ENCODE measurements at places on chromosomes 1 and 21.

- peak; percentile 38 for DNase-seq
Observed at GRCh38 chr1:165144757-165145397, 211.6 kb downstream of the LMX1A start.

- DNase-seq, result no peak
Observed at GRCh38 chr1:198669023-198669698, 30.3 kb downstream of the PTPRC start.

- DNase-seq, result no peak
Observed at GRCh38 chr1:156406251-156406650, 37.2 kb downstream of the RHBG start.

GRCh38 chr1:53608071-53608470 is 130.9 kb downstream of the GLIS1 start:
- no peak for DNase-seq

DNA sequence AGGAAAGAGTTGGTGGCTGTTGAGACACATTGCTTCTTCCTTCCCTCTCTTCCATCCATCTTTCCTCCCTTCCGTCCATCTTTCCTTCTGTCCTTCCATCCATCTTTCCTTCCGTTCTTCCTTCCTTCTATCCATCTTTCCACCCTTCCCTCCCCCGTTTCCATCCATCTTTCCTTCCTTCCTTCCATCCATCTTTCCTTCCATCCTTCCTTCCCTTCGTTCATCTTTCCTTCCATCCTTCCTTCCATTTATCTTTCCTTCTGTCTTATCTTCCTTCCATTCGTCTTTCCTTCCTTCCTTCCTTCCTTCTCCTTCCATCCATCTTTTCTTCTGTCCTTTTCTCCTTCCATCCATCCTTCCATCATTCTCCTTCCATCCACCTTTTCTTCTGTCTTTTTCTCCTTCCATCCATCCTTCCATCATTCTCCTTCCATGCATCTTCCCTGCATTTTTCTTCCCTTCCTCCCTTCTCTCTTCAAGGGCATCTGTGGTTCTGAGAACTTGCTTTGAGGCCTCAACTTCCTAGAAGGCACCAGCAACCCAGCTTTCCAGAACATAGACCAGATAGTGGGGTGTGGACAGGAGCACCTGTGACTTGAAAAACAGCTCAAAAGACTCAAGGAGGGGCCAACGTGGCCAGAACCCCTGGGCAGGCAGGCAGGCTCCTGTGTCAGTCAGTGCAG is 48.9 kb upstream of the SELENON start:
- no peak for DNase-seq

- no peak for DNase-seq
Observed at GRCh38 chr1:156881663-156882062, 11.9 kb upstream of the PEAR1 start.

DNA sequence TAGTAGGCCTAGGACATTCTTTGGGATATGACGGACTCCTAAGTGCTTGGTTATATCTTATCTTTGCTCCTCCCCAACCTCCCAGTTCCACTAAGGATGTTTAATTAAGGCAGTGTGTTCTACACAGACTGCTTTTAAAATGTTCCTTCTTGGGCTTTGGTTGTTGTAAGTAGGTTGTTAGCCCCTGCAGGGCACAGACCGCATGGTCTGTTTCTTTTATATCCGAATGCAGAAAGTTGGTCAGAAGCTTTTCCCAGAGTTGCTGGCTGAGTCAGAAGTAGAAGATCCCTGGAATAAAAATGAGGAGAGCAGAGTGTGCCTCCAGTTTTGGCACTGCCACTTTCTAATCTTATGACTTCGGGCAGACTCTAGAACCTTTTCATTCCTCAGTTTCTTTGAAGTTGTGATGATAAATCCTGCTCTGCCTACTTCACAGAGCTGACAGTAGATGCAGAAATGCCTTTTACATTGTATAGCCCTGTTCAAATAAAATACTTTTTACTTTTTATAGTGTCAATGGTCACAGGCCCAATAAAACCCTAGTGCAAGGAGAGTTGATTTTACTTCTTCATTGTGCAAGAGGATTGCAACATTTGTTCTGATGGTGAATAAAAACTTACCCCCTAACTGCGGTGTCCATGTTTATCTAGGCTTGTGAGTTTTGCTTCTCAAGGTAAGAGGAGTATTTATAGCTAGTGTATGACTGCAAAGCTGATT is 18.4 kb downstream of the FMN2 start:
- no peak for DNase-seq

GRCh38 chr1:119806489-119806888 is 4.8 kb downstream of the REG4 start:
- no peak for DNase-seq

DNA sequence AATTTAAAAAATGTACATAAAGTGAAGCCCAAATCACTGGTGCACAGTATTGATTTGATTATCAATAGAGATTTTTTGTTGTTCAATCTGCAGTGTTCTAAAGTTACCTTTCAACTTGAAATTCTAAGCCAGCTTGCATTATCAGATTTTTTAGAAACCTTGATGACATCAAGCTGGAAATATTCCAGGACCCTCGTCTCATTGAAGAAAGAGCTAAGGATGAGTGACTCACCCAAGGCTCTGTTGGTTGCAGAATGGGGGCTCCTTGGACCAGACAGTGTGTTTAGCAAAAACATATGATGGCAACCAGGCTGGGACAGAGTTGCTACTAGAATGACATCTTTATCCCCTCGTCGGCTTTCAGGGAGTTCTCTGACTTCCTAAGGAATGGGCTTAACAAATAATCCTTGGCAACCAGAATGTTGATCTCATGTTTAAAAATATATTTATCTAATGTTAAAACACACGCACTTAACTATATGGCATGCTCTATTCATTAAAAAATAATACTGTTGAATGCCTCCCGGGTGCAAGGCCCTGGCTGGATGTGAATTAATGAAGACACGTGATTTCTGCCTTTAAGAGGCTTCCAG is 79.7 kb downstream of the RUNX3 start:
- no peak for DNase-seq

DNA sequence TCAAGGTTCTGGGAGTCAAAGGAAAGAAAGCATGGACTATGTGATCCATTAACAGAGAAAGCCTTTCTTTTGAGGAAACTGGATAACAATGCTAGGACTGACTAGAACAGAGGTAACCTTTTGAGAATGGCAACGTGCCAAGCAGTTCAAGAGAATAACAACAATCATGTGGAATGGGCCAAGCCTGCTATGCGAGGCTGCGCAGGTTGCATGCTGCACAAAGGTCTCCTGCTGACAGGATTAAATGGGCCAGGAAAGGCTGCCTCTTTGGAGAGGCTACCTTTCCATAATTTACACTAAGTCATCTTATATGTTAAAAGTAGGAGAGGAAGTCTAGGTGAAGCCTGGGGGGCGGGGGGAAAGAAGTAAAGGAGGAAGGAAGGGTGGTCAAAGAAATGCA is 5.8 kb downstream of the PCNX2 start:
- DNase-seq, result no peak

GRCh38 chr1:232974971-232975370 is 24.6 kb downstream of the NTPCR start:
- DNase-seq, result no peak

DNA sequence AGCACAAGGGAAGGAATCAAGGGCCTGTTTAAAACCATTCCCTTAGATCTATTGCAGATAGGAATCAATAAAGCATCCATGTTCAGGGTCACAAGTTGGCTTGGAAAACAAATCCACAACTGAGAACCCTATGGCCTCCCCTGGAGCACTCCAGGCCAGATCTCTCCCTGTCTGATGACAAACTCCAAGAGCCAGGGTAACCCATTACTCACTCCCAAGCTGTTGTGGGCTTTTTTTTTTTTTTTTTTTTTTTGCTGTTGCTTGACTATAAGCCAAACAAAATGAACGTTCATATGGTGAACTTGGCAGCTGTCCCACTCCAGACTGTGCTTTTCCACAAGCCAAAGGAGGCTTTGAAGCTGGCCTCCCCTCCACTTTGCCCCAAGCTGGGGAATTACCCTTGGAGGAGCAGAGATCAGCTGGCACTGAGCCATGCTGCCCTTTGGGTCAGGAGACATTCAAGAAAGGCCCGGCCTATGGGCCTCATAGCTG is 35.7 kb upstream of the VAV3 start:
- no peak for DNase-seq

GRCh38 chr1:239347776-239348175 is 38.6 kb upstream of the CHRM3 start:
- DNase-seq, result no peak

DNA sequence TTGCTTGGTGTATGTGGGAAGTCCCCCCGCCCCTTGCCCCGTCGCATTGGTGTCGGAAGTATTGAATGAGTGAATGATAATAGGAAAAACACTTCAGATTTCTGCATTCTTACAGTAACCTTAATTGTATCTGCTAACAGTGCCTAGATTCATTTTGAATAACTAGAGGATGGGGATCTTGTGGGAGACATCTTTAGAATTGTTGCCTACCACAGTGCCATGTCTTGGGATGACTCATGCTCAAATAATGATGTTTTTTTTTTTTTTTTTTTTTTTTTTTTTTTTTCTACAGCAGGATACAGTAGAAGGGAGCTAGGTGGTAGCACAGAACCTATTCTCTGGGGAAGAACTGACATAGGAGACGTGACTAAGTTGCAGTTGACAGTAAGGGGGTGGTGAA is 237.9 kb downstream of the USP25 start:
- no peak for DNase-seq

GRCh38 chr1:169261884-169262283 is 105.7 kb downstream of the NME7 start:
- DNase-seq, result no peak

DNA sequence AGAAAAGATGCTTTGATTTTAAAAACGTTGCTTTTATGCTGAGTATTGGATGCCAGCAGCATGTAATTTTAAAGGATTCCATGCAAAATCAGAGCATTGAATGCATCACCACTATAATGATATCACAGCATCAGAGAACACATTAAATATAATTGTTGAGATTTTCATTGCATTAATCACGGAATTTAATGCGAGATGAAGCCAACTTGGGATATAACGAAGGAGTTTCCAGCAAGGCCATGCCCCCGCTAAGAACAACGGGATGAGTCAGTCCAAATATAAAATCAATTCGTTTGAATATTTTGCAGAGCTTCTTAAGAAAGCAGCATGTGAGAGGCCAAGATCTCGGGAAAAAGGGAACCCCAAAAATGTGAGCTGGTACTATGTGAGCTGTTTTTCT is 423.4 kb upstream of the CHRM3 start:
- no peak for DNase-seq

GRCh38 chr1:167541003-167541402 is 12.6 kb downstream of the CREG1 start:
- DNase-seq, result no peak

GRCh38 chr1:160858097-160858496 is 4.6 kb downstream of the CD244 start:
- DNase-seq, result no peak

DNA sequence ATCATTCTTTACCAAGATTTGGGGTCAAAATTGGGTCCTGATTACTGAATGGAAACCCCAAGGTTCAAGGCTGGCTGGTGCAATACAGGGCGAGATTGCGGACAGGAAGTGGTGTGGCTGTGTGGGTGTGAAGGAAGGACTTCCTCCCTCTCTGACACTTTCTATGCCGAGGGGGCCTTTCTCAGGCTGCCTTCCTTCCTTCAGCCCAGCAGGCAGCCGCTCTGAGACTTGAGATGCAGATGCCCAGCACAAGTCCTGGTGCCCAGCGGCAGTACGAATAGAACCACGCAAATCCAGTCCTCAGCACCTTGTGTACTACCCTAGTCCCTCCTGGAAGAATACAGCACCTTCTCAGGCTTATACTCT is 16.3 kb downstream of the BATF3 start:
- no peak for DNase-seq

- DNase-seq, result no peak
Observed at GRCh38 chr1:166814611-166815010, 24.7 kb upstream of the POGK start.

DNA sequence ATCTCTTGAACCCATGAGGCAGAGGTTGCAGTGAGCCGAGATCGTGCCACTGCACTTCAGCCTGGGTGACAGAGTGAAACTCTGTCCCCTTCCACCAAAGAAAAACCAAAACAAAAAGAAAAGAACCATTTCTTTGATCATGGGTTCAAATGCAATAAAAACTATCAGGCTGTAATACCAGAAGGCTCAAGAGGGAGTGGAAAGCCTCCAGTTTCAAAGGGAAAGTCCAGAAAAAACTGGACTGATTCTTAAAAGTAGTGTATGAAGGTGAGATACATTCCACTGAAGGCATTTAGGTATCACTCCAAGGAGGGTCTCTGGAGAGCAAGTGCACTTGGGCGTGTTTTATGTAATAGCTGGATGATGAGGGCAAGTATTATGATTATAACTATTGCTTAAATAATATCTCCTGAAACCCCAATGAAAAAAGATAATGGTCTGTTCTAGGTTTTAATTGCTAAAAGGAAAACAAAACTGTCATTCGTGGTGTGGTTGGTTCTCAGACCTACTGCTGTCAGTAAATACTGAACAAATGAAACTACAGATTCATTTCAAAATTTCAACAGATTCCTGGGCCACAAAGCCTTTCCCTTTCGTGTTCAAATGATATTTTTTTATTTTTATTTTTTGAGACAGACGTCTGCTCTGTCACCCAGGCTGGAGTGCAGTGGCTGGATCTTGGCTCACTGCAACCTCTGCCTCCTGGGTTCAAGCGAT is 6.0 kb upstream of the CAMTA1 start:
- no peak for DNase-seq

GRCh38 chr1:39886757-39887231 is 3.5 kb upstream of the TRIT1 start:
- DNase-seq, result no peak

DNA sequence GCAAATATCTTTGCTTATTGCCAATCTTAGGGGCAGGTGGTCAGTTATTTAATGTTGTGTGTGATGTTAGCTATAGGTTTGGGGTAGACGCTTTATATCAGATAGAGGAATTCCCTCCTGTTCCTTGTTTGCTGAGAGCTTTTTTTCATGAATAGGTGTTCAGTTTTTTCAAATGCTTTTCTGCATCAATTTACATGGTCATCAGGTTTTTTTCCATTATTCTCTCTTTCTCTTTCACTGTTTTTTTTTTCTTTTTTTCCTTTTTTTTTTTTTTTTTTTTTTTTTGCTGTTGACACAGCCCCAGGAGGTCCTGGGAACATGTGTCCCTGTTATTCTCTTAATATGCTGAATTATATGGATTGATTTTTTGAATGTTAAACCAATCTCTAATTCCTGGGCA is 3.0 kb upstream of the SLC25A33 start:
- no peak for DNase-seq

- DNase-seq, result no peak
Observed at GRCh38 chr21:17612023-17612564, 607 bp downstream of the BTG3 start.

GRCh38 chr21:20527731-20528460 is 470.3 kb upstream of the NCAM2 start:
- no peak for DNase-seq

GRCh38 chr21:26747216-26747615 is 98.0 kb downstream of the ADAMTS1 start:
- no peak for DNase-seq

DNA sequence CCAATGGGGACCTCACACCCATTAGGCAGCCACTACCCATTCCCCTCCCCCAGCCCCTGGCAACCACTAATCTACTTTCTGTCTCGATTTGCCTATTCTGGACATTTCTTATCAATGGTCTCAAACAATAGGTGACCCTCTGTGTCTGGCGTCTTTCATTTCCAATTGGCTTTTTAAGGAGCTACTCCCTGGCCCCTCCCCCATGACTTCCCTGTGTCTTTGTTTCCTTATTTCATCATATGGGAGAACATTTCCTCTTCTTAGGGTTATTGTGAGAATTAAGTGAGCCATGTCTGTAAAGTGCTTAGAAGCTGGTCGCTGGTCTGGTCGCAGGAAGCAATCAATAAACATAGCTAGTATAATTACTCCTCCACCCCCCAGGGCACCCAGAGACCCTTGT is 80.9 kb downstream of the SPSB1 start:
- no peak for DNase-seq

GRCh38 chr1:52669696-52670095 is 28.5 kb downstream of the COA7 start:
- no peak for DNase-seq

Measured in NCI-H1048 (cell line).